ENCODE measurements at places on chromosomes 6 and 20.

DNA sequence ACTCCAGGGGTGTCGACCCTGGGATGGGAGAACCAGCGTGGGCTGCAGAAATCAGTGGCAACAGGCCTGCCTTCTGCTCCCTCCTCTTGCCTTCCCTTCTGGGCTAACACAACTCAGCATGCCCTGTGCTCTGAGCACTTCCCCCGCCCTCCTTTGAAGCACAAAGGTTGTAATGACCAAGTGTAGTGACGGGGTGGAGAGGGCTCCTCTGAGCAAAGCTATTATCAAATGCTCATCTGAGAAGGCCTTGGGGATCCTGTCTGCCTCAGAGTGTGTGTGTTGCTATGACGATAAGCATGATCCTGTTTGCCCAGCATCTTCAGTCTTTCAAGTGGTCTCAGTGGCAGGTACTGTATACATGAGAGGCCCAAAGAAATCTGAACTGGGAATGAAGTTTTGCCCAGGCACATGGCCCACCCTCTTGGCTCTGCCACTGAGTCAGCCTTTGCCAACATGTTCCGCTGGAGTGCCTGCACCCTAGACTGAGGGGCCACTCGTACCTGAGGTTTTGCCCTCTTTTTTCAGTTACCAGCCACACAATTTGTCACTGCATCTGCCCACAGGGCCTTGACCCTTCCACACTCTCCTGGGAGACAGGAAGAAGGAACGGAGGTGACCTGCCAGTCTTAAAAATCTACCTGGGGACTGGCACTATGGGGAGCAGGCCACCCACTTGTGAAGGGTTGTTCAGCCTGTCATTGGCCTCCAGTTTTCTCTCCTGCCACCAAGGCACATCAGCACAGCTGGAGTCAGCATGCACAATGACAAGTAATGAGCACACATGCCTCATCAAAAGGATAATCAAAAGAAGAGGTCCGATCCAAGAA, 74.5 kb downstream of the GFOD1 start:
- no peak overlapping the region for H3K4me3 ChIP-seq
- peaks cover 14% of the 10 kb centered on the region for H3K36me3 ChIP-seq
- no peak overlapping the region for H3K27ac ChIP-seq

- H3K4me1 ChIP-seq: peaks cover 6% of the 10 kb centered on the region
- no peak for ATAC-seq
- H3K4me3 ChIP-seq: no peak overlapping the region
- peaks cover 13% of the 10 kb centered on the region for H3K36me3 ChIP-seq
- H3K27ac ChIP-seq: no peak overlapping the region
Measured at GRCh38 chr6:45072673-45073072, 255.5 kb upstream of the RUNX2 start.

- peaks cover 49% of the 10 kb centered on the region for H3K27me3 ChIP-seq
- H3K4me1 ChIP-seq: no peaks in the 10 kb centered on the region
- H3K4me3 ChIP-seq: no peak overlapping the region
- ATAC-seq: no peak
- H3K36me3 ChIP-seq: no peaks in the 10 kb centered on the region
Measured at GRCh38 chr20:21527908-21528307, 14.0 kb upstream of the NKX2-2 start.

DNA sequence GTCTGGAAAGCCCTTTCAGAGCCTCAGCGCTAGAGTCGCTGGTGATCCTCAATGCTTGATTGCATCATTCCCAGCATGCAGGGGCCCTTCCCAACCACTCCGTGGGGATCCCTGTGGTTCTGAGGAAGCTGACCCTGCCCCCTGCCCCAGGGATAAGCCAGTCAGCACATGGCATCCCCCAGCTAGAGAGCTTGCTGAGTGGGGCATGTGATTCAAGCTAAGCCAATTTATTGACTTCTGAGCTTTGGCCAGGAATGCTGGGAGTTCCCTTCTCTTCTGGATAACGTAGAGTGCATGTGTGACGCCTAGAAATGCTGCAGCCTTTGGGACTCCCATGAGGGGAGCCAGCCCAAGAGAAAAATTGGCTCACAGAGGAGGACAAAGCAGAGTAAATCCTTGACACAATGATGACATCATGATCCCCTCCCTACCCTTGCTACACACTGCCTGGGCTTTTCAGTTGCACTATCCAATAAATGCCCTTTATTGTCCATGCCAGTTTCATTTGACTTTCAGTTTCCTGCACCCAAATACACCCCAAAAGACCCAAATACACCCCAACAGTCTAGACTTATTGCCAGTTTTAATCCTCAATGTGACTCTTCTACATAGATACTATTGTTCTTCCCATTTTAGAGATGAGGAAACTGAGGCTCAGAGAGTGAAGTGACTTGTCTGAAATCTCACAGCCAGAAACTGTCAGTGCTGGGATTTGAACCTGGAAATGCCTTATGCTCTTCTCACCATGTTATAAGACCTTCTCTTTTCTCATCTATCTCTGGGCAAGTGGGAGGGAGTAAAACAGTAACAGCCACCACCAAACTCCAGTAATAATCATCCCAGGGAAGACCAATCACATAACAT, 34.3 kb downstream of the KCNB1 start:
- no peak for ATAC-seq
- no peak overlapping the region for H3K27ac ChIP-seq
- H3K27me3 ChIP-seq: peaks cover 75% of the 10 kb centered on the region
- H3K36me3 ChIP-seq: no peaks in the 10 kb centered on the region
- H3K4me1 ChIP-seq: no peaks in the 10 kb centered on the region

GRCh38 chr6:168950858-168951214, 302.8 kb downstream of the THBS2 start:
- no peak overlapping the region for H3K27ac ChIP-seq
- no peaks in the 10 kb centered on the region for H3K27me3 ChIP-seq
- no peaks in the 10 kb centered on the region for H3K36me3 ChIP-seq
- no peak overlapping the region for H3K4me3 ChIP-seq
- no peaks in the 10 kb centered on the region for H3K4me1 ChIP-seq

GRCh38 chr6:68279793-68280557, 355.1 kb upstream of the ADGRB3 start:
- no peaks in the 10 kb centered on the region for H3K4me1 ChIP-seq
- no peaks in the 10 kb centered on the region for H3K36me3 ChIP-seq
- no peak for ATAC-seq
- no peaks in the 10 kb centered on the region for H3K27me3 ChIP-seq

- H3K27me3 ChIP-seq: no peaks in the 10 kb centered on the region
- H3K36me3 ChIP-seq: peaks cover 34% of the 10 kb centered on the region
- peaks cover 72% of the 10 kb centered on the region for H3K4me1 ChIP-seq
- no peak for ATAC-seq
Measured at GRCh38 chr6:53284901-53285300, 63.8 kb downstream of the ELOVL5 start.
